Fibroblast of skin of right quadriceps (primary cell): ENCODE measurements at places on chromosomes 5 and 9.
A peak's percentile ranks its signal among the peaks of the same experiment; 100 is the strongest.

GRCh38 chr9:105432247-105432842 lies 15.5 kb upstream of the FSD1L start:
- no peak for DNase-seq

- no peak for DNase-seq
Observed at GRCh38 chr5:88276378-88276777, 7.7 kb upstream of the TMEM161B start.

DNA sequence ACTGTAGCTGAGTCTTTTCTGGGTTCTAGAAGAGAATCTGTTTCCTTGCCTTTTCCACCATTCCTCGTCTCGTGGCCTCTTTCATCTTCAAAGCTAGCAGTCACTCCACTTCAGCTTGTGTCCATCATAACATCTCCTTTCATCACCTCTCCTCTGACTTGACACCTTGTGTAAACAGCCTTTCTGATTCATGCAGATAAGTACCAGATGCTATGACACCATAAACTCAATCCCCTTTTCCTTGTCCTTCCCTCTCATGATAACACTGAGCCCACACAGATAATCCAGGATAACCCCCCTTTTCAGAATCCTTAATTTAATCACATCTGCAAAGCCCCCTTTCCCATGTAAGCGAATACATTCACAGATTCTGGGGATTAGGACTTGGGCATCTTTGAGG lies 95.5 kb downstream of the SNX24 start:
- no peak for DNase-seq

- no peak for DNase-seq
Observed at GRCh38 chr5:166399781-166400180, 1891.7 kb upstream of the WWC1 start.

DNA sequence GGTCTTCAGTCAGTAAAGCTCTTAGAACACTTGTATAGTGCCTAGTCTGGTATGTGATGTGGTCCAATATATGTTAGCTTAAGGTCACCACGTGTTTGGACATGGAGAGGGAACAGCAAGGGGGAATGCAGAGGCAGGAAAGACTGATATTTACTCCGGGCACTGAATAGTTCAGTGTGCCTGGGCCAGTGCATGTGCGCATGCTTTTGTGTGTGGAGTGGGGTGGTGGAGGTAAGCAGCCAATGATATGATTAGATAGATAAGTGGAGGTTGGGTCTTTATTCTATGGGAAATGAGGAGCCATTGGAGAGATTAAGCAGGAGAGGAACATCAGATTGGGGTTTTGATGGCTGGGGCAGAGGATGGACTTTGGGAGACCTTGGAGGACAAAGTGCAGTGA lies 14.0 kb downstream of the OR13J1 start:
- DNase-seq, result no peak

GRCh38 chr9:97830884-97831829 lies 21.9 kb upstream of the FOXE1 start:
- DNase-seq, result no peak

DNA sequence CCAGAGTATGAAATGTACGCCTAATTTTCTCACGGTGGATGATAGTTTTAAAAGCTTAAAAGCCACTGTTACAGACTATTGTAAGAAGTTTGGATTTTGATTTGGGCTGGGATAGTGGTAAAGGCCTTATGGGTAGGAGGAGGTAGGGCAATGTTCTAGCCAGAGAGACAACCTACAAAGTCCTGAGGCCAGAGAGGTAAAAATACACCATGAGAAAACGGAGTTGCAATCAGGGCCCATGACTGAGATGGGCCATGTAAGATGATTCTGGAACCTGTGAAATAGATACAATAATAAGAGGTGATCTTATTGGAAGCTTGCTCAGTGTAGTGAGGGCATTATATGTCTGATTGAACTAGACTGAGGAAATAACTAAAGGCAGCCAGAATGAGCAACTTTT lies 188.8 kb downstream of the RFX3 start:
- no peak for DNase-seq

DNA sequence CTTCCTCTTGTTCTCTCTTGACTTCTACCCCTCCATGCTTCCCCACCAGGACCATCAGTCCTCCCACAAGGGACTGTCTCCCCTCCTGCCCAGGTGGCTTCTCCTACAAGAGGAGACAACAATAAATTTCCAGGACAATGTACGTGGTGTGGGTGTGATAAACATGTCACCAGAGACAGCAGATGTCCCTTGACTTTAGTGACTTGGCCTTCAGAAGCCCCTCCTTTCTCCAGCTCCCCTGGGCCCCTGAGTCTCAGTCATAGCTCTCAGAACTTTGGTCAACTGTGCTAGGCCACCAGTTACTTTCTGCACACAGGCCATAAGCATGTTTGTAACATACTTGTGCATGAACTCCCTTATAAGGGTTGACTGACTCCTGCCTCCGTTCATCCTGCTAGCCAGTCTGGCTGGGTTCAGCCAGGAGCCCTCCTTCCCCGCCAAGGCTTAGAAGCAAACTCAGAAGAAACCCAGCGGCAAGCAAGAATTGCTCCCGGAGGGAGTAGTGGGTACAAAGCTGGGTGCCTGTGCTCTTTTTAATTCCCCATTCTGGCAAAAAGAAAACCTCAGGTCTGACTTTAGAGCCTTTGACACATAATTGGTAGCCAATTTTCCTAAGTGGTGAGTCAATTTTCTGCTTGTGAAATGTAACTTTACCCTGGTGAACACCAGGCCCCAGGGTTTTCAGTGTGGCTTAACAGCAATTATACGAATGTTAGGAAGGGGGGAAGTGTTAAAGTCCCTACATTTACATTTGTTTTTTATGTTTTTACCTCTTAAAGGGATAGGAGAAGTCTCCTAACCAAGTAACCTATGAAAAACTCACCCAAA lies 49.2 kb downstream of the EBF1 start:
- DNase-seq, result peak; percentile 89

GRCh38 chr5:171599957-171600612 lies 180.6 kb downstream of the FGF18 start:
- no peak for DNase-seq

DNA sequence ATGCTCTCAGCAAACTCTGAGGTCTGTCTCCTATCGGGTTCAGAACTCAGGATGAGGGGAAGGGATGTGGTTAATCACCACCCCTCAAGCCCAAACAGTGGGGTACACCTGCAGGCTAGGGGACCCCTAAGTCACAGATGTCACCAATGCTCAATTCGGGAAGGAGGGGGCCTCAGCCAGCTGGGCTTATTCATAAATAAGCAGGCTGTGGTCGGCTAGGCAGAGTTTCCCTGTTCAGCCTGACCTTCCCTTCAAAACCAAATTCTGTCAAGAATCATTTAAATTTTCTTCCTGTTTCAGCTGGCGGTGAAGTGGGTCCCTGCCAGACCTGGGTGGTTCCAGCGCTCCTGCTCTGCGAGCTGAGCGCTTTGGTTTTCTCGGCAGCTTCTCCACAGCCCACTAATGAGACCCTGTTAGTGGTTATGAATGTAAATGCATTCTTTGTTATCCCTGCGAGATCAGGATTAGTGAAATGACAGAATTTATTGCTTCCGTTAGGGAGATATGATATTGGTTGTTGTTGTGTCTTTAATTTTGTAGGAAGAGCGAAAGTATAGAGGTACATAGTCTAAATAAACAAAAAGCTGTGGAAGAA lies 68.3 kb downstream of the AK8 start:
- DNase-seq, result no peak

DNA sequence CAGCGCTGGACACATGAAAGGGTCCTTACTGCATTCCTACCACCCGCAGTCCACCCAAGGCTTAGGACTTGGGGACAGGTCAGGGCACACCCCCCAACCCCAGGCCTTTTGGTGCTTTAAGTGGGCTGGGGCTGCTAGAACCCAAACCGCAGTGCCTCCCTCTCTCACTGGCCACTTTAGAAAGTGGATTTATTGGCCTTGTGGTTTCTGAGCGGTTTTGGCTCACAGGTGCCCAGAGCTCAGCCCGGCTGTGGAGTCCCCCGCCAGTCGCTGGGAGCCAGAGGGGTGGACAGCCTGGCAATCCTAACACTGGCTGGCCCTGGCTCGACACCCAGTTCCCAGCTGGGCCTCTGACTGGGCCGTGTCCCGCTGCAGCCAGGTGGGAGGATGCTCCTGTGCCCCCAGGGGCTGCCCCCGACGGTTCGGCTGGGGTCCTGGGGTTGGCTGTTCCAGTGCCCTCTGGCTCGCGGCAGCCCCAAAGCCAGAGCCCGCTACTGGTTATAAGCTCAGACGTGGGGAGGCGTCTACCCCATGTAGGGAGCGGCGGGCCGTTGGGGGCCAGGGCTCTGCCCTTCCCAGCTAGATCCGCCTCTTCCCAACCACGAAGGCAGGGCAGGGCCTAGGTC lies 65.2 kb upstream of the RNU6ATAC start:
- DNase-seq, result no peak

DNA sequence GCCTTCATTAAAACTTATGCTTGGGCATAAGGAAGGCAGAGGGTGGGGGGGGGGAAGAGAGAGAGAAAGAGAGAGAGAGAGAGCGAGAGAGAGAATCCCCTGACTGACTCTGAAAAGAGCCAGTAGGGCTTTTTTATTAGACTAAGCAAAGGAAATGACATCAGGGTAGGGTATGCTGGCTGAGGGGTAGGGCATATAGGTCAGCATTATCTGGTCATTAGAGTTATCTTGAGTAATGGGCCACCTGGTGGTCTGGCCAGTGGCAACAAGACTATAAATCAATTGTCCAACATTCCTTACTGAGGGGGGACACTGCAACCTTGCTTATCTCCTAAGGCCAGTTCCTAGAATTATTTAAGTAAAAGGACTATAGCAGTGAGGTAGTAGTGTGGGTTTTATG lies 67.2 kb downstream of the TSSK1B start:
- DNase-seq, result no peak

GRCh38 chr5:147835386-147835798 lies 3.9 kb upstream of the SPINK1 start:
- DNase-seq, result no peak

DNA sequence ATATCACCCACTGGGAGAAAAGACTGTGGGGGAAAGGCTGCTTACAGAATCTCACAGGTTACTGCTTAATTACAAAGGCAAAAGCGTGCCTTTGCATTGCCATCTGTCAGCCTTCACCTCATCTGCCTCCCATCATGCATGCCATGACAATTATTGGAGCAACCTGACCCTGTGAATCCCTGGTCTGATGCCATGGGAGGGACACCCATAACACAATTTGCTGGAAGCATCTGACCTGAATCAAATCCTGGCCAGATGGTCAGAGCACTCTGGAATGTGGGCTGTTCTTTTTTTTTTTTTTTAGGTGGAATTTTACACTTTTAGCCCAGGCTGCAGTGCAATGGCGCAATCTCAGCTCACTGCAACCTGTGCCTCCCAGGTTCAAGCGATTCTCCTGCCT lies 11.6 kb upstream of the RETREG1 start:
- DNase-seq, result no peak

GRCh38 chr5:149144637-149145036 lies 3.3 kb downstream of the ABLIM3 start:
- no peak for DNase-seq

DNA sequence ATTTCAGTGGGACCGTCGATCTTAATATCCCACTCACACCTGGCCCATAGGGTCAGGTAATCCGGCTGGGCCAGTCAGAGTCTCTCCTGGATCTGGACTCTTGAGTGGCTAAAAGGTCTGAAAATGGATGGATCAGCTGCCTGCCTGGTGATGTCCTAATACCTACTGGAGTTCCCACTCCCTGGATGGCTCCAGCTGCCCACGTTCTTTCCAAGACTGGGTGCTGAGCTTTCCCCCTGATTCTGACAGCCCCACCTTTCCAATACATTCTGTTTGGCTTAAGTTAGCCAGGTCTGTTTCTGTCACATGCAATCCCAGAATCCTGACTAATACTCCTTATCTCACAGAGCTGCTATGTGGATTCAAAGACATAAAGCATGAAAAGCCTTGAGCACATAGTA lies 10.2 kb downstream of the SH3PXD2B start:
- DNase-seq, result no peak

DNA sequence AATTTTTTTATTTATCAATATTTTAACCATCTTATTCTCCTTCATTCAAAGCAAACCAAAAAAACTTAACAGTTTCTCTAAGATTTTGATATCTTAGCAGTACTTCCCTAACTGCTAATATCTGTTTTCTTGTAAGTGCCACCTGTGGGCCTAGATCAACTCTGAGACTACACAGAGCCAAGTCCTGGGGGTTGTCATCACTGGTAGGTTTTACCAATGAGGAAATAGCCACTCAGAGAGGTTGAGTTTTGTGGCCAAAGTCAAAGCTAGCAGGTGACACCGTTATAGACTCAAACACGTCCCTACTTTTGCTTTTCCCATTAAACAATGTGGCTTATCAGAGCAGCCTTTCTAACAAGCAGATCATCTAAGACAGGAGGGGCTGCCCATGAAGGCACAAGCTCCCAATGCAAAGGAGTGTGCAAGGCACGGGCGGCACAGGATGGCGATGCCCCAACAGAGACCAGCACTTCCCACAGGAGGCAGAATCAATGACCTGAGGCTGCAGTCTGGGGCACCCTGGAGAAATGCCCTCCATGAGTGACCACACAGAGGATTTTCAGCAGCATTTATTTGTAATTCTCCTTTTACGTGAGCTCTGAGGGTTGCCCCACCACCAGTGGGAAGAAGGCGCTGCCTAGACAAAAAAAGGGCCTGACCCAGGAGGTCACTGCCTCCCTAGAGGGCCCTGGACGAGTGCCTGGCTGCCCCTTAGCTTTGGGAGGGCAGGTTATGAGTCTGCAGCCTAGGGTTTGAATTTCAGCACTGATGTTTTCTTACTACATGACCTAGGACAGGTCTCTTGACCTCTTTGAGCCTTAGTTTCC lies 7.4 kb downstream of the TBC1D2 start:
- DNase-seq, result no peak

GRCh38 chr9:118721923-118722322 lies 647.3 kb downstream of the BRINP1 start:
- no peak for DNase-seq

- no peak for DNase-seq
Observed at GRCh38 chr9:136806631-136807201, 1.0 kb upstream of the RABL6 start.

DNA sequence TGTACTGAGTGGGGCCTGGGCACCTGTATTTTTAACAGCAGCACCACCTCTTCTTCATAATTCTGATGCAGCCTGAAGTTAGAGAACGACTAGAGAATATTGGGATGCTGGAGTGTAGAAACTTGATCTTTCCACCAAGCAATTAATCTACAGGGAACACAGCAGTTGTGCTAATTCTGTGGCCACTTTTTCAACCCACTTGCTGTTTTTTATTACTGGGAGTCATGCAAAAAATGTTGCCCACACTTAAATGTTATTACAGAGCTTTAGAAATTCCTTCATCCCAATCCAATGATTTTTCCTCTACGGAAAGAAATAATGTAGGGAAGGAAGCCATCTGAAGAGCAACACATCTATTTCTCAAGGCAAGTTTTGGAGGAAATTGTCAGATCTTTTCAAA lies 190.9 kb upstream of the TUT7 start:
- DNase-seq, result peak; percentile 84

GRCh38 chr9:76351006-76351405 lies 43.2 kb downstream of the RFK start:
- DNase-seq, result no peak

DNA sequence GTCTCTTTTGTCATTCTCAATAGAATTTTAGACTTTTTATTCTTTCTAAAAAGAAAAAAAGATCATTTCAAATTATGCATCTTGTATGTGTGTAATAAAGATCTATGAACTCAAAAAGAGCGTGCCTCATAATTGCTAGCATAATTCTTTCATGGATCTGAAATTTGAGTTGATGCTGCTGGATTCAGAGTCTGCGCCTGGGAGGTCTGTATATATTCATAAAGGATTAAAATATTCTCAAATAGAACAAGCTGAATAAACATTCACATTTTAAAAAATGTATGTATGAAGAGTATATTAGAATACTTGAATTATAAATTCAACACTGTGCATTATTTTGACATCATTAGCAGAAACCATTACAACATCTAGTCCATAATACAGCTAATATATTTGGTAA lies 297.8 kb upstream of the GRAMD2B start:
- DNase-seq, result no peak

GRCh38 chr9:114416290-114416689 lies 28.5 kb upstream of the AKNA start:
- no peak for DNase-seq
